ENCODE measurements at places on chromosomes 4 and X.
A peak's percentile ranks its signal among the peaks of the same experiment; 100 is the strongest.

- no peak for DNase-seq
Observed at GRCh38 chr4:105155426-105155825, 8.8 kb downstream of the TET2 start.

- no peak for DNase-seq
Observed at GRCh38 chr4:2049381-2049780, 9.7 kb upstream of the NAT8L start.

GRCh38 chr4:185307136-185307950, 88.4 kb downstream of the LRP2BP start:
- no peak for DNase-seq

DNA sequence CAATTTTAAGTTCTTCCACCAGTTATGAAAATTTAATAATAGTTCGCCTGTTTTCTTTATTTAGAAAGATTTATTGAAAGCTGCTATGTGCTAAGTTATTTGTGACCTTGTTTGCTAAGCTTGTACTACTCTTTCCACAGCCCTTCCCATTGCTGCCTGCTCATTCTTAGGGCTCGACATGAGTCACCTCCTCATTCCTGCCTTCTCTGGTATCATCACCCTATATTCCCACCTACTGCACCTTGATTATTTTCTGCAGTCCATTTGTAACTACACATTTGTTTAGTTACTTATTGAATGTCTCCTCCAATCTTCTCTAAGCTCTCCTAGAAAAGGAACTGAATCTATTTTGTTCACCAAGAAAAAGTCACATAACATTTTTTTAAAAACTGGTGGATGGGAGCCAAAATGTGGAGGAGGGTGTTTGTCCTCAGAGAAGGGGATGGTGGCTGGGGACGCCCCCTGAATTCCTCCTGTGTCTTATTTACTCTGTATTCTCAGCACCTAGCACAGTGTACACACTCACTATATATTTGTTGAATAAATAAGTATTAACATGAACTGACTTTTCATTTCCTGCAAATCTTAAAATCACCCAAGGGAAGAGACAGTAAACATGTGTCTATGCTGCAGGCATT, 3.7 kb upstream of the RAB9A start:
- DNase-seq = no peak

DNA sequence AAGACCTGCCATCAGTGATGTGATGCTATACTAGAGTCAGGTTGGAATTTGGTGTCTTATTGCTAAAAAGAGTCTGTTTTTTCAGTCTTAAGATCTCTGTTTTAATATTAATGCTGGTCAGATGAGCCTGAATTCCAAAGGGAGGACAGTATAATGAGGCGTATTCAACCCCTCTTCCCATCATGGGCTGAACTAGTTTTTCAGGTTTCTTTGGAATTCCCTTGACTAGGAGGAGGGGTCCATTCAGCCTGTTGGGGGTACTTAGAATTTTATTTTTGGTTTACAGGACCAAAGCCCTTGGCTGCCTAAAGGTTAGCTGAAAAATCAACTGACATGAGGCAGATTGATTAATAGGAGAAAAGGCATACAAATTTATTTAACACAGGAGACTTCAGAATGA, 24.1 kb upstream of the PI4K2B start:
- DNase-seq = no peak

- DNase-seq = no peak
Observed at GRCh38 chr4:183541752-183542040, 36.8 kb downstream of the ING2 start.

GRCh38 chrX:153580700-153581386, 18.1 kb downstream of the CCNQ start:
- DNase-seq = no peak

DNA sequence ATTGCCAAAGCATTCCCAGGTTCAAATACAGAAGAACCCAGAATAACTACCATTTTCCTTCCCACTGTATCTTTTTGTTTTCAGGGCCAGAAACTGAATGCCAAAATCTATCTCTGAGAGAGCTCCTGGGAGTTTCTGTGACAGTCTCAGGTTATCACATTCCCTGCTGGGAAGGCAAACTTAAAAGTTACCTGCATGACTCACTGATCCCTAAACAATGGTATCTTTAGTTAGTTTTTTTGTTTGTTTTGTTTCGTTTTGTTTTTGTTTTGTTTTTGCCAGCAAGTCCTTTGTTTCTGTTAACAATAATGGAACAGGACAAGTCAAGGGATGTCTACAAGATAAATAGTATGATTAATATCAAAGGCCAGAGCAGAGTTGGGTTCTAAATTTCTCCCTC, 34.3 kb downstream of the PAPSS1 start:
- DNase-seq = no peak

- no peak for DNase-seq
Observed at GRCh38 chrX:53437206-53437605, 3.0 kb upstream of the HSD17B10 start.

DNA sequence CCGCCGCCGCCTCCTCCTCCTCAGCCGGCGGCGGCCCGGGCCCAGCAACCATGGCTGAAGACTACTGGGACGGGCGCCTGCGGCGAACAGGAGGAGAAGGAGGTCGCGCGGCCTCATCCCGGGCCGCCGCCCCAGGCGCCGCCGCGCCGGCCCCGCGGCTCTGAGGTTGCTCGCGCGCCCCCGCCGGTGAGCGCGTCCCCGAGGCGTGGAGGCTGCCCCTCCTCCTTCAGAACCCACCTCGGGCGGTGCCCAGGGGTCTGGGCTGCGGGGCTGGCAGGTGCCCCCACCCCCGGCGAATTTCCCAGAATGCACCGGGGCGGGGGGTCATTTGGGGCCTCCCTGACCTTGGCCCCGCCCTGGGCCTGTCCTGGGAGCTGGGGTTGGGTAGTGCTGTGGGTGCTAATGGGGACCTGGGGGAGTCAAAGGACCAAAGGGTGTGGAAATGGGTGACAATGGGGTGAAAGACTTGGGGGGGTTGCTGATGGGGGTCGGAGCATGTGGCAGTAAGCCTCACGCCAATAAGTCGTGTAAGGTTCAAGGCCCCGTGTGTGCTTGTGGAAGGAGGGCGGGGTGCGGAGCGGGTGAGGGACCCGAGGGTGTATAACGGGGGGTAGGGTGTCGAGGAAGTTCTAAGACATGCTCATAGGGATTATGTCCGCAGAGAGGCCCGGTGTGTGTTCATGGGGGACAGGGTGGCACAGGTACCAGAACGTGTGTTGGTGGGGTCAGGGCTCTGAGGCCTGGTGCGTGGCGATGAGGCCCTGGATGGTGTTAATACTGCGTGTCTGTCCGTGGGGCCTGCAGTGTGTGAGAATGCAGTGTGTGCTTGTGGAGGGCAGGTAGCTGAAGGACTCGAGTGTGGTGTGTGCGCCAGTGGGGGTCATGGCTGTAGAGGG, 687 bp downstream of the CDK16 start:
- DNase-seq = peak; percentile 25

DNA sequence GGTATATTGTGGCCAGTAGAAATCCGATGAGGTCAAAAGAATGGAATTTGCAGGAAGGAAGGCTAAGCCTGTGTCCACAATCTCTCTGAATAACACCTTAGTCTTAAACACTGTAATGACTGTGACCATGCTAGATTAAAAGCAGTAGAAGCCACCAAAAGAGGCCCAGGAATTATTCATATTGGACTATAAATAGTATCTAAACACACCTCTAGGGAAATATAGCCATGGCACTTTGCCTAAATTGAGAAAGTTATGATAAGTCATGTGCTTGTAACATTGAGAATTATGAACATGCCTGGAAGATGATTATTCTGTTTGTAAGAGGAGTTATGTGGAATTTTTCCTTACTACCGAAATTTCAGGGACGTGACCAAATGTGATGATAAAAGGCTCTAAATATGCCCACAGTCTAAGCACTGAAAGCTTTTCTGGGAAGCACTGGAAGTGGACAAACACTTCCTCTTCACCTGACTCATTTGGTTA, 298.5 kb downstream of the KCTD8 start:
- DNase-seq = no peak

DNA sequence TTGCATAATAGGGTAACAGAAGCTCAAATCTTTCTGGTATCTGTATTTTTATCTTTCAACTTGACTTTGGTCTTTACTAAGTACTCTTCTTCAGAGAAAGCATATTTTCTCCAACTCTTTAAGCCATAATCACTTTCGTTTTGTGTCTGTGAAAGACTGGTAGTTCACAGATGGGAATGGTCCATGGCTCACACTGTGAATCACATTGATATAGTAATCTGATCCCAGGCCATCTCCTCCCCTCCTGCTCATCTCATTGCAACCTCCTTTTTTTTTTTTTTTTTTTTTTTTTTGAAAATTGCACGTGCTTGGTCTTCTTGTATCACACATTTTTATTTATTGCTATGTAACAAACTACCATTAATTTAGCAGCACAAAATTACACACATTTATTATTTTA, 694.5 kb upstream of the SLIT2 start:
- no peak for DNase-seq

DNA sequence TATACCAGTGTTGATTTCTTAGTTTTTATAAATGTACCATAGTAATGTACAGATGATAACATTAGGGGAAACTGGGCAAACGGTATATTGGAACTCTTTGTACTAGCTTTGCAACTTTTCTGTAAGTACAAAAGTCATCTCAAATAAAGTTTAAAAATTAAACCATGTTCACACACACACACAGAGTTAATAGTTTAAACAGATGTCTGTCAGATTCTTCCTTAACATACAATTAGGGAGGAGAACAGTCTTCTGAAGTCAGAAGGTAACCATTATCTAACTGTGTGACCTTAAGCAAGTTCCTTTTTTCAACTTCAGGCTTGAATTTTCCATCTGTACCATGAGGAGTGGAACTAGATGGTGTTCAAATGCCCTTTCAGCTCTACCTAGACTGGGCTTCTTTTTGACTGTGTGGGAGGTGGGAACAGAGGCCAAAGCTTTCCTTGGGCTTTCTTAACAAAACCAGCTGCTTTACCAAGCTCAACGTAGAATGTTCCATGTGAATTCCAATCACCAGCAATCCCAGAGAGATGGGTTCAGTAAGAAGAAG, 127.8 kb downstream of the NEXMIF start:
- no peak for DNase-seq

DNA sequence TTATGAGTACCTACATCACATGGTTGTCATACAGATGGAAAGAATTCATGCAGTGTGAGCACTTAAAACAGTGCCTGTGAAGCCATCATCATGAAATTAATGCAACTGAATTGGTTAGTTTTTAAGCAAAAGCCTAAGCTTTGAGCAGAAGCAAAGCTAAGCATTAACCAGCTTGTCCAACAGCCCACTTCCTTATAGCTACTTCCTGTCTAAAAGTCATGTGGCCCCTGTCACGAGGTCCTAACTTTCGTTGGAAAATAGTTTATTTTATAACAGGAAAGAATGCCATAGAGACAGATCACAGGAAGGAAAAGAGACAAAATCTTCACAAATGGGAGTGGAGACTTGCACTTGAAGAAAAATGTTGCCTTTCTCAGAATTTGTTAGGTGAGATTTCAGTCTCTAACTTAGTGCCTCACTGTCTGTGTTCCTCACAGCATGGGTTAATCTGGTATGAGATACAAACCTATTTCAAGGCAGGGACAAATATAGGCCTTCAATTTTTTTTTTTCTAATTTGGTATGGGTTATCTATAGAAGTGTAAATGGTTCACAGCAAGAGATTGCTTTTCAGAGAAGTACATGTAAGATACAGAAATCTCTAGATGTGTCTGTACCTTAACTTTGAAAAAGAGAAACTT, 27.7 kb upstream of the VCX start:
- DNase-seq = peak; percentile 7

DNA sequence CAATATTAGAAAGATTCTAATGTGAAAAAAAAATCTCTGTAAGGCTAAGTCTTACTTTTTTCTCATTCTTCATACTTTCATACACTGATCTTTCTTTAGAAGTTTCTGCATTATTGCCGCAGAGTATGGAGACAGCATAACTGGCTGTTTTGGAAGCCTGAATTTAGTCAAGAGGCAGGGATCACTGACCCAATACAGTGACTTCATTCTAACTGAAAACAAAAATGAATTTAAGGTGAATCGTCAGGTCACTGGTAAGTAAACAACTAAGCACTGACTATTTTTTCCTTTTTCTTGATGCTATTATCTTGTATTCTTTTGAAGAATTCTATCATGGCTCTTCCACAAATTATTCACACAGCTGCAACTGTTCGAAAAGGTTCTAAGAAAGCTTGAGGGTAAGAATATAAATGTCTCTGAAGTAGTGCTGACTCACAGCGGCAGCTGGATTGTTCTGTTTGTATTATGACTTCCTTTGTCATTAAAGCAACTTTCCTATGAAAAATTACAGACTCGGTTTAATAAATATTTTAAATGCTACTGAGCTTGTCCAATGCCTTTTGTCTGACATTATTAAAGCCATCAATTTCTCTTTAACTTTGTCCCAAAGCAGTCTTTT, 609.3 kb downstream of the FSTL5 start:
- DNase-seq = no peak

- DNase-seq = no peak
Observed at GRCh38 chrX:129091097-129091496, 432.2 kb downstream of the SMARCA1 start.

- DNase-seq = no peak
Observed at GRCh38 chr4:1593881-1594345, 90.2 kb downstream of the FAM53A start.

GRCh38 chrX:3124031-3124430, 82.8 kb downstream of the ARSF start:
- no peak for DNase-seq

- peak; percentile 26 for DNase-seq
Observed at GRCh38 chrX:20067709-20068561, 48.8 kb downstream of the MAP7D2 start.

- peak; percentile 47 for DNase-seq
Observed at GRCh38 chrX:150486011-150486410, 82.4 kb upstream of the MTM1 start.

DNA sequence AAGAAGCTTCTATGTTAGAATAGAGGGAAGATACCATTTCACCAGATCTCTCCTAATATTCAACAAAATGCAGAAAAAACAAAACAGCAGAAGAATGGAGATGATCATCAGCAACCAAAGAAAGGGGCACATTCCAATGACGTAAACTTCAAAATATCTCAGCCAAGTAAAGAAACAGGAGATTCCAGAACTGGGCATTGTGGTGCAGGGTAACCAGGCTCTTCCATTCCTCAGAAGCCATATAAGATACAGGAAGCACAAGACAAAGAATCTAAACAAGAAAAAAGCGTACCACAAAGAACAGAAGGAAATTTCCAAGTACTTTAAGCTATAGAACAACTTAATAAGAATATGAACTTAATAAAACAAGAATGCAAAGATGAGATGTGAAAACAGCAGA, 6.9 kb upstream of the ARMCX4 start:
- DNase-seq = no peak

GRCh38 chrX:6244666-6245065, 16.0 kb upstream of the NLGN4X start:
- DNase-seq = no peak

DNA sequence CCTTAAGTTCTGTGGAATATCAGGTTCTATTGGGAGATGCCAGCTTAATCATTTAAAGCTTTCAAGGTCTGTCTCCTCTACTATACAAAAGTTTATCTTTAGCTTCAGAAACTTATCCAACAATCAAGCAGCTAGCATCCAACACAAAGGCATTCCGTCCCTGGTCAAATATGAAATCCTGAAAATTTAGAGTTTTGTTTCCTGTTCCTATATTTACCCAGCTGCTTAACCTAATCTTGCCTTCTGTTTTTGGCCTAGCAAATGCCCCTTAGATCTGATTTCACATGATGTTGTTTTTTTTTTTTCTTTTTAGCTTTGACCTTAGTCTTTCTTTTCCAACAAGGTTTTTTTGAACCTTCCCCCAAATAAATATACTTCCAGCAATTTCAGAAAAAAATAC, 33.8 kb downstream of the FAM13A start:
- DNase-seq = no peak

- DNase-seq = peak; percentile 58
Observed at GRCh38 chr4:74370912-74371311, 6.0 kb downstream of the EREG start.

- peak; percentile 2 for DNase-seq
Observed at GRCh38 chrX:37347420-37347819, 1.7 kb upstream of the PRRG1 start.

GRCh38 chr4:126097155-126097799, 782.5 kb downstream of the FAT4 start:
- DNase-seq = no peak

Data from HL-60 (cell line).